ENCODE measurements at places on chromosomes 16 and 17. TPM values are rescaled to one million over a fixed set of nuclear protein-coding genes. Genes with fewer than 3 reads are reported as not detected.

The NPIPA2 gene
- 0.79 TPM for total RNA-seq

The CCT6B gene
- total RNA-seq = 0.70 TPM

The PAQR4 gene
- 6.9 TPM for total RNA-seq

The LITAFD gene
- not detected for total RNA-seq

The C1QL1 gene
- 2.3 TPM for total RNA-seq

The KRT20 gene
- not detected for total RNA-seq

The EFNB3 gene
- 1.9 TPM for total RNA-seq

The KRT15 gene
- total RNA-seq = 2,833 TPM

The FBXW10B gene
- 14.1 TPM for total RNA-seq

The GH2 gene
- total RNA-seq = not detected

The CRYM gene
- 8.6 TPM for total RNA-seq

The TMEM100 gene
- total RNA-seq = 7.8 TPM

The PCGF2 gene
- 11.8 TPM for total RNA-seq

The KRTAP9-2 gene
- not detected for total RNA-seq

The MEFV gene
- total RNA-seq = 0.38 TPM

The SEPTIN12 gene
- total RNA-seq = not detected

The CRHR1 gene
- not detected for total RNA-seq

The PIRT gene
- not detected for total RNA-seq

The NPIPB6 gene
- total RNA-seq = 0.21 TPM

The MYH8 gene
- total RNA-seq = not detected

The ZP2 gene
- not detected for total RNA-seq

Measured in esophagus squamous epithelium (tissue), 5 donors.